Breast epithelium (tissue), 4 donors: ENCODE measurements at places on chromosomes 12 and 14.

GRCh38 chr12:118606690-118607089 is 230.3 kb downstream of the SUDS3 start:
- no peak for DNase-seq

- no peak for DNase-seq
These were observed 155.6 kb downstream of the SLC6A15 start for GRCh38 chr12:84756961-84757360.

- no peak for DNase-seq
These were observed 716.7 kb upstream of the TMEM132C start for GRCh38 chr12:127550271-127550670.

DNA sequence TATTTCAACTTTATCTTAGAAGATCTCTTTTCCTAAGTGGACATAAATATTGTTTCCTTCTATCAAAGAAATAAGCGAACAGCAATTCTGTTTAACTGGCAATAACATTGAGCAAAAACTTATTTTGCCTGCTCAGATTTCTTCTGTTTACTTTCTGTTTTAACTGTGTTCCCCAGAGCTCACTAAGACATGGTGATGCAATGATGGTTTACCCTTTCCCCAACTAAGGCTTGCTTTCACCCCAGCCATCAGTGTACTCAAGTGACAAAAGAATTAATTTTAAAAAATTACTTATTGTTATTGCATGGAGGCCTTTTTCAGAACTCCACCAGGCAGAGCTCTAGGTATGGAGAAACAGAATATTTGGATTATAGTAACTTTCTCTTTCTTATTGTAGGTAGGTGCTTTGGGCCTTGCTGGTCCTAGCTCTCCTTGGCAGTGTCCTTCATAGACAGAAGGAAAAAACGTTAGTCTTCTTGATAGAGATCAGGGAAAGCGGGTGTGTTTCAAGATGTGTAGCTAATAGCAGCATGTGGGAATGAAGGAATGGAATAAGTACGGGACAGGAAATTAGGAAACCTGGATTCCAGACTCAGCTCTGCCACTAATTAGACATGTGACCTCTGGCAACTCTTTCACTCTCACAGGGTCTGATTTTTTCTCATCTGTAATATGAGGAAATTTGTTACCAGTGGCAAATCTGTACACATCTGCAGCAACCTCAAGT is 14.6 kb upstream of the DDHD1 start:
- no peak for DNase-seq

DNA sequence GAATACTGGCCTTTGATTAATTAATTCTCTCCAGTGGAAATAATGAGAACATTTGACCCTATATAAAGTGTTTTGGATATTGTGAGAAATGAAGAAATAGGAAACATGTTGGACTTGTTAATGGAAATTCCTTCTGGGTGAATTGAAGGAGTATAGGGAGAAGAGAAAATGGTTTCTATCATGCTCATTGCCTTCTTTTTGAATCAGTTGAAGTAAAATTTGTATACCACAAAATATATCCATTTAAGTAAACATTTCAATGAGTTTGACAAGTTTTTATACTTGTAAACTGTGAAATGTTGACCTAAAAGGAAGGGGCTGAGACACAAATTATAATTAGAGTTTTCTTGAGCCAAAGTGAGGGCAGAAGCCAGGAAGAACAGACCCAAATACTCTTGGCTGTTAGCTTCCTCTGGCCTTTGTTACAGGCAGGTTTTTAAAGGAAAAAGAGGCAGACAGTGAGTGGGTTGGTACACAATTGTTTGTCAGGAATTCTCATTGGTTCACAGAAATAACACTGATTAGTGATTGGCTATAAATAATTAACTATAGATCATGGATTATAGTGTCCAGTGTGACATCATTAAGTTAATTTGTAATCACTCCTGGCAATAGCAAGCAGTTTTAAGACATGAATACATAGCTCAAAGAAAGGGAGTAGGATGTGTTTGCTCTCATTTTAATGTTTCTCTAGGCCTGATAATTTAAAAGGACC is 826 bp downstream of the ZNF705A start:
- no peak for DNase-seq

DNA sequence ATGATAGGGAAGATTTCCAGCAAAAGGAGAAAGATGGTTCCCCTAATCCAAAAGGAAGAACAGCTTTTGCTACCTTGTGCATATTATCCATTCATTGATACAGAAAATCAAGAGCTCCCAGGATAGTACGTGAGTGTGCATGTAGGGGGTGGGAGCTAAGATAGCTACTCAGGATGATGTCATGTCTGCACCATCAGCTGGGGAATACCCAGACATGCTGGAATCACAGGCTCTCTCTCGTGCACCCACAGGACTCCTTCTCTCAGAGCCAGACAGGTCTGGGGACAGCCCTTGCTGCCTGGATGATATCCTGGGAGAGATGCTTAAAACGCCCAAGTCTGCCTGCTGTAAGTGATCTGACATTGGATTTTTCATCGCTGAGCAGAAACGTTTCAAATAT is 38.9 kb downstream of the FOXN3 start:
- no peak for DNase-seq

DNA sequence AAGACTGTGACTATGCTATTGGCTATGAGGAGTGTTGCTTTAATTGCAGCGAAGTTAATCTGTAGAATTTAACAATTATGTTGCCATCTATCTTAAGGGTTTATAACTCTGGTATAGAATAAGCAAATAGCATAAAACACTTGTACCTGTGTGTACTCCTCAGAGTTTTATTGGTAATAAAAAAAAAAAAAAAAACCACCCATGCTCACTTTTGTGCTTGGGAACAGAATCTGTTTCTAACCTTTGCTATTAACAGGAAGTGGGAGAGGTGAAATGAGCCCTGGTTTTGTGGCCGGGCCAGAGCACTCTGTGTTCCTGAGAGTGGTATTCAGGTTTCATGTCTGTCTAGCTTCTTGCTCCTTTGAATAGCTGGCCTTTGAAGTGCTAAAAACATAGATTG is 53.1 kb downstream of the PDE3A start:
- no peak for DNase-seq

- DNase-seq = no peak
These were observed 136.0 kb downstream of the MSRB3 start for GRCh38 chr12:65414526-65414925.

DNA sequence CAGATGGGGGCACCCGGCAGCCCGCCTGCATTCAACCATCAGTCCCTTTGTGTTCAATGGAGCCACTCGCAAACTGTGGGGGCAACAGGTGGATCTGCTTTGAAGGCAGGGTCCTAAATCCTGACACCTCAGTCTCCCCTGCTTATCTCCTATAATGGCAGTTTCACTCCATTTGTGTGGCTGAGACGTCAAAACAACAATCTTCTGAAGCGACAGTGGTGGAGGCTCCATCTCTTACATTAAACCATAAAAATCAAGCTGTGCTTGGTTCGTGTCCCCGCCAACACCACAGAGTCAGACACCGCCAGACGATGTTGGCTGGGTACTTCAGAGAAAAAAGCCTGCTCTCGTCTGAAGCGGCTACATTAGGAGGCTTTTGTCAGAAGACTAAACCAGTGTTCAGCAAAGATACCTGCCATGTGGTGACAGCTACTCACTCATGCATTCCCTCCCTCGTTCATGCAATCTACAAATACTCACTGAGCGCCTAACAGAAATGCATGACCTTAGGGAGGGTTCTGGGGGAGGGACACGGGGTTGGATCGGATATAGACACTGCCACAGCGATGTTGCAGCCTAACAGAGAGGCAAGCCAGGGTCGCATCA is 253.9 kb downstream of the FOXN3 start:
- DNase-seq = no peak

GRCh38 chr14:96532632-96533031 is 30.4 kb downstream of the PAPOLA start:
- DNase-seq = no peak

DNA sequence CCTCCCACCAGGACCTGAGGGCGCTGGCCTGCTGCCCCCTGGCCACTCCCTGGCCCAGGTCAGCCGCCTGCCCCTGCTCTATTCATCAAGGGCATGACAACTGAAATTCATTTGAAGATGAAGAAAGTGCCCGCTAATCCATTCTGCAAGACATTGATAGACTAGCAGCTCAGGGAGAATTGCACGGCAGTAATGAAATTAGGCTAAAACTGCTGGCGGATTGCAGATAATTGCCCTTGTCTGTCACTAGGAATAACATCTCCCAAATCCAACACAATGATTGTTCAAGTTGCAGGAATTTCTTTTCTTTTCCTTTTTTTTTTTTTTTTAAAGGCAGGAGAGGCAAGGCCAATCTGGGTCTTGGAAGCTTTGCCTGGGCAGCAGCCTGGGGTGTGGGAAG is 44.5 kb downstream of the MVK start:
- no peak for DNase-seq

DNA sequence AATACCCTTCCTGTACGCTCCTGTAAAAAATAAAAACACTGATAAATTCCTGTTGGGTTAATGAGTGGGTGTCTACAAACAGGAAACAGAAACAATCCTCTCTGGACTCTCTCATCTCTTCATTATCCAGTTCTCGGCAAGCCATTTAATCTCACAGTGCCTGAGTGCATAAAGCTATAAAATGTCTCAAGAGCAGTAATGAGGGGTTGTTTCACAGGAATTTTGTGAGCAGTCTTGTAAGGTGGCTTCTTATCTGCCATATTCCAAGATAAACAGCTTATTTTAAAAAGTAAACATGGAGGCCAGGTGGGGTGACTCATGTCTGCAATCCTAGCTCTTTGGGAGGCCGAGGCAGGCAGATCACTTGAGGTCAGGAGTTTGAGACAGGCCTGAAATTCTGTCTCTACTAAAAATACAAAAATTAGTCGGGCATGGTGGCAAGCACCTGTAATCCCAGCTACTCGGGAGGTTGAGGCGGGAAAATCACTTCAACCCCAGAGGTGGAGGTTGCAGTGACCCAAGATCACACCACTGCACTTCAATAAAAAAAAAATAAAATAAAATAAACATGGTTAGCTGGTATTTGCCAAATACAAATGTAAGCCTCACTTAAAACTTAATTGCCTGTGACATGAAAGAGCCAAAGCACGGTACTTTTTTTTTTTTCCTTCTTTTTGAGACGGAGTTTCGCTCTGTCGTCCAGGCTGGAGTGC is 54.0 kb downstream of the CLIP1 start:
- no peak for DNase-seq

- no peak for DNase-seq
These were observed 101.0 kb downstream of the BEGAIN start for GRCh38 chr14:100486025-100486828.

- DNase-seq = no peak
These were observed 46.7 kb upstream of the EVL start for GRCh38 chr14:100018482-100018881.

GRCh38 chr12:11576104-11576503 is 73.4 kb upstream of the ETV6 start:
- peak; percentile 44 for DNase-seq

DNA sequence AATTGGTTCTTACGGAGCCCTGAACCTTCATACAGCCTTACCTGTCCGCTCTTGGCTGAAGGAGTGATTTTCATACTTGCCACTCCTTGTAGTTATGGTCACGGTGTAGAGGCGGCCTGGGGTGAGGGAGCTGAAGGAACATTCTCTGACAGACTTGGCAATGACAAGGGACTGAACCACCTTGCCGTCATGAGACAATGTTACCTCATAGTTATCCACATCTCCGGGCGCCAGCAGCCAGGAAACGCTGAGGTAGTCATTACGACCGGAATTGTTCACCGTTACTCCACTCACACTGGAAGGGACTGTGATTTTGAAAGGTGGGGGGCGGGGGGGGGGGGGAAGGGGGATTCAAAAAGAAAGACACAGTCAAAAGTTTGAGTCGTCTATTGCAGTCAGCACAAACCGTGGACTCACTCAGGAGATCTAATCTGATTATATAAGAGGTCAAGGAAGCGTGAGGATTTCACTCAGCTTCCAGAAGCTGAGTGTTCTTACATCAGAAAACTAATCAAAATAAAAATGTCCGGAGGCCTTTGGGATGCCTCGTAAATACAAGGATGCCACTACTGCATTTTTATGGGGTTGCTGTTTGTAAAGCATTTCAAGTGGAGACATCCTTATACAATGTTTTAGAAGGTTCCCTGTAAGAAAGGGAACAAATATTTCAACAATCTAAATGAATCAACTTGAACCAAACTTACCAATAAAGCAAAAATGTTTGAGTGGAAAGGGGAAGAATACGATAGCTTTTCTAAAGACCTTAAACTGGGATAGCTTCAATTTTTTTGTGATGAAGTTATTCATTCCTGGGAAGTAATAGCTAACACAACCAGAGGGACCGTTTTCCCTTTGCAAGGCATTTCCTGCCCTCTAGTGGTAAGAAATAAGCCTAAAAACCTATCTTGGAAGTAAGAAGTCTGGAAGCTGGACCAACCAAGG is 60.6 kb downstream of the PTPRB start:
- DNase-seq = no peak

DNA sequence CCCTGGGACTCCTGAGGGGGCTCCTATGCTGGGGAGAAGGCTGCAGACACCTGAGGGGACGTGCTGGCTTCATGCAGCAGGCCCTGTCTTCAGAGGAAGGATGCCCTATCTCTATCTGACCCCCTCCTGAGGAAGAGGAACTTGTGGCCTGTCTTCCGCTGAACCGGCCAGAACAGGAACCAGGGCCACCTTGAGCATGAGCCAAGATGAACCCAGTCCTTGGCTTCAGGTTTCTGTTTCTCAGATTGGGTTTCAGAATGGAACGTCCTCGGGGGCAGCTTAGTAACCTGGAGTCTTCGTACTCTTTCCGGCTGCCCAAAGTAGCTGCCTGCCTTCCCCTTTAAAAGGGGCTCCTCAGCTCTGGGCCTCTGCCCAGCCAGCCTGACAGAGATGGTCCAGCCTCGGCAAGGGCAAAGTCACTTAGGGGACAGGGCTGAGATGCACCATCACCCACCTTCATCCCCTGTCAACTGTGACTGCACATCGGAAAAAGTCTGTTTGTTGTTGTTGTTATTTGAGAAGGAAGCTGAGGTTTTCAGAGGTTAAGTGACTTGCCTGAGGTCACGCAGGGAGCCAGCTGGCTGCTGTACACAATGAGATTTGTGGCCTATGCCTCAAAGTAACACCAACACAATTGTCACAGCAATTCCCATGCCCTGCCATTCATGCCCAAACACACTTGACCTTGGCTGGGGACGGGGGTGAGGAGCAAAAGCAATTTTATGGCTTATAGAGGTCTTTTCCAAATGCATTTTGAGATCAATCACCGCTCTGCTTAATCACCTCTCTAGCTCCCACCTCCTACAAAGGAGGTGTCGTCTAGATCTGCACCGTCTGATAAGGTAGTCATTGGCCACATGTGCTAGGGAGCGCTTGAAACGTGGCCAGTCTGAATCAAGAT is 13.4 kb downstream of the ASB2 start:
- DNase-seq = no peak
